ENCODE measurements at places on chromosomes 7 and 10.

- no peak for DNase-seq
Observed at GRCh38 chr7:4098169-4098568, 583.9 kb upstream of the FOXK1 start.

DNA sequence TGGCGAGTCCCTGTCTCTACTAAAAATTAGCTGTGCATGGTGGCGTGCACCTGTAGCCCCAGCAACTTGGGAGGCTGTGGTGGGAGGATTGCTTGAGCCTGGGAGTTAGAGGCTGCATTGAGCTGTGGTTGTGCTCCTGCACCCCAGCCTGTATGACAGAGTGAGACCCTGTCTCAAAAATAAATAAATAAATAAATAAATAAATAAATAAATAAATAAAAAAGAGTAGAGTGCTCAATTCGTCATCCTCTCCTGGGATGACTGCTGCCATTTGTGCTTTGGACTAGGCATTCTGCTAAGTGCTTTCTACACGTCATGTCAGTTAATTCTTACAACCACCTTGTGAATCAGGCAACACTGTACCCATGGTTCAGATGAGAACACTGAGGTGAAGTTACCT lies 130.6 kb downstream of the DOCK1 start:
- DNase-seq, result no peak

- DNase-seq, result no peak
Observed at GRCh38 chr7:123090456-123090855, 95.0 kb upstream of the TAS2R16 start.

DNA sequence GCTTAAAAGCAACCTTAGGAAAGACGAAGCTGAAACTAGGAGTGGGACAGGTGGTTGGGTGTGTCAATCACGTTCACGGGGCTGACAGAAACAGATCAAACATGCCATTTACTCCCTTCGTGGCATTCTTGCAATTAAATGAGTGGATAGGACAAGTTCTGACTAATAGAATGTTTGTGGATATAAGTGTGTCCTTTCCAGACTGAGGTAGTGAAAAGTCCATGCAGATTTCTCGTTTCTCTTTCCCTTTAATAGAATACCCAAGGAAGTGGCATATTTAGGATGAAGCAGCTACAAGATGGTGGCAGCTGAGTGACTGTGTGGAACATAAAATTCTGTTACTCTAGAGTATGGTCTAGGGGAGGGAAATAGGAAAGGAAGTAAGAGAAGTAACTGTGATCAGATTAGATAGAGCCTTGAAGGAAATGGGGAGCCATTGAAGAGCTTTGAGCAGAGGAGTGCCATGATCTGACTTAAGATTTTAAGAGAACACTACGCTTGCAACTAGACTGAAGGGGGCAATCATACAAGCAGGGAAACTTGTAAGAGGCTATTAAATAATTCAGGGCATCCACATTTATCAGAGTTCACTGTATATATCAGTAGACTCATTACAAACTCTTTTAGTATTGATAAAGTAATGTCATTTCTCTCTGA lies 46.3 kb upstream of the HYAL4 start:
- no peak for DNase-seq

DNA sequence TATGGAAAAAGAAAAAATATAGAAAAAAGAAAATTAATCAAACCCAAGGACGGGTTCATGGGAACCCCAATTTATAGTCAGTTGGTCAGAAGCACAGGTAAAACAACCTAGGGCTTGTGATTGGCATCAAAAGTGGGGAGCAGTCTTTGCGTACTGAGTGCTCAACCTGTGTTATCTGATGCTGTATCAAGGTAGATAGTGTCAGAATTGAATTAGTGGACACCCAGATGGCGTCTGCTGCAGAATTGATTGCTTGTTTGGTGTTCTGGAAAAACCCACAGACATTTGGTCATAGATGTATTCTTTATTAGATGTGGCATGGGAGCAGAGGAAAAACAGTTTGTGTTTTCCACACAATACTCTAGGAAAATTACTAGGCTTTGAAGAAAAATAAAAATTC lies 39.6 kb downstream of the NEUROG3 start:
- no peak for DNase-seq

DNA sequence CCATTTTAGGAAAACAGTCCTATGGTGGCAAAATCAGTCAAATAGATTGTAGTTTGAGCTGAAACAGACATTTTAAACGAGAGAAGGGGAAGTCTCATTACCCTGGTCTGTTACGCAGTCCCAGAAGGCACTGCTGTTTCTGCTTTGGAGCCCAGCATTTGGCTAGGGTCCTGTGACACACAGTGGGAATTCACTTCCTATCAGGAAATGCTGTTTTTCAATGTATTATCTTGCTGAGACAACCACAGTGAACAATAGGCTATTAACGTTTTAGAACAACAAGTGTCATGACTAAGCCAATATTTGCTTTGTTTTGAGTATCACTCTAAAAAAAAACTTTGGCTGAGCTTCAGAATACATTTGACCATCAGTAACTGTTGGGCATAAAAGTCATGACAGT lies 74.1 kb downstream of the ADD3 start:
- DNase-seq, result no peak

DNA sequence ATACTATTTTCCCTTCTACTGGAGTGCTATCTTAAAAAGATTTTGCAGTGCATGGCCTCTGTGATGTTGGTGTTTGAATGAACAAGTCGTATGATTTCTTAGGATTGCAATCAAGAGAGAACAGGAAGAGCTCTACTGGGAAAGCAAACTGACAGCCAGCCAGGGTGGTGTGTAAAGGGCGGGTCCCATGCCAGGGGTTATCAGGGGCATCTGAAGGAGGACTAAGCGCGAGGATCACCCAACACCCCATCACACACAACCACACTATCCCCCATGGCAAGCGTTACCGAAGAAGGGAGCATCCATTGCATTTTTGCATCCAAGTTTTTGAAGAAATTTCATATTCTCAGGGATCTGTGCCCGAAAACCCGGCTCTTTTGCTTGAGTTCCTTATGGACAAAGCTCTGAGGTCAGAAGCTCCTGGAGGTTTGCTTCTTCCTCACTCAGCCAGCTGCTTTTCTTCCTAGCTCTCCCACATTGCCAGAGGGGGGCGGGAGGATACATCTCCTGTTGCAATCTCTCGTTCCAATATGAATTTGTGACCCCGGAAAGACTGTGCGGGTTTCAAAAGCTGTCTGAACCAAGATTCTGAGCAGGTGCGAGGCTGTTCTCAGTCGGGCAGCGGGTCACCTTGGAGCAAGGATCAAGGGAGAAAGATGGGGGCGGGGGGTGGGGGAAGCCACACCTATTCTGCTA lies 5.2 kb downstream of the NEUROD6 start:
- no peak for DNase-seq

GRCh38 chr7:152336754-152337368 lies 98.9 kb downstream of the KMT2C start:
- DNase-seq, result peak; percentile 9

- DNase-seq, result no peak
Observed at GRCh38 chr7:63008366-63008765, 990.3 kb upstream of the ZNF722 start.

DNA sequence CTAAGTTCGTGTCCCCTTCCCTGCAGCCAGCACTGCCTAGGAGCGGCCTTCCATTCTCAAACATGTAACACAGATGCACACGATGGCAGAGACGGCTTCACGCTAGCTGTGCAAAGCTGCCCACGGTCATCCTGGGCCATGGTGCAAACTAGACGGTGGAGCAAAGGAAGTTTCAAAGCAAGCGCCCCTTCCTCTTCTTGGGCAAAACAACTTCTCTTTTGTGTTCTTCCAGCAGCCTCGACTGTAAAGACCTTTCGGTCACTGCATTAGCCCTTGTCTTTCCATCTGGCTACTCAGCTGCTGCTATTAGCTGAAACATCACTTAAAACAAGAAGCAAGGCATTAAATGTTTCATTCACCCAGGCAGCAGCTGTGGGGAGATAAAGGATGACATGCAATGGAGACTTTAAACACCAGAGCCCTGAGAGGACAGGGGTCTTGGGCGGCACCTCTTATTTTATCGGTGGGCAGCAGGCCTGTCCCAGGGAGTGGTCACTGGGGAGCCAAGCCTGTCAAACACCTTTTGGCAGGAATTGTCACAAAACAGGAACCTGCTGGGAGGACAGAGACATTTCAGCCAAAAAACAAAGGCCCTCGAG lies 214.8 kb downstream of the KLF6 start:
- no peak for DNase-seq

DNA sequence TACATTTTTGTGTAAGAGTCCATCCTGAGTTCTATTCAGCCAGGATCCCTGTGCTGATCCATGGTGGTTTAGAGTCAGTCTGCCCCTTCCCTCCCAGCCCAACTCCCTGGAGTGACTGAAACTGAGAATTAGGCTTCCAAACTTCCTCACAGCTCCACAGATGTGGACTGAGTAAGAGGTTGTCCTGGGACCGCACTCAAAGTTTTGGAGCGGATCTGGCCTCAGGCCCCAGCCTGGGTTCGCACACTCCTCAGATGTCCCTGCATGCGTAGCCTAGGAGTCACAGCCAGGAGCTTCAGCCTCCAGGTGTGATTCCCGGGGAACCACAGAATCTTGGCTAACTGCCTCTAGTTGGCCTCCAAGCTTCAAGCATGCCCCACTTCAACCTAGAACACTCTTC lies 218.1 kb downstream of the C7orf25 start:
- DNase-seq, result no peak

DNA sequence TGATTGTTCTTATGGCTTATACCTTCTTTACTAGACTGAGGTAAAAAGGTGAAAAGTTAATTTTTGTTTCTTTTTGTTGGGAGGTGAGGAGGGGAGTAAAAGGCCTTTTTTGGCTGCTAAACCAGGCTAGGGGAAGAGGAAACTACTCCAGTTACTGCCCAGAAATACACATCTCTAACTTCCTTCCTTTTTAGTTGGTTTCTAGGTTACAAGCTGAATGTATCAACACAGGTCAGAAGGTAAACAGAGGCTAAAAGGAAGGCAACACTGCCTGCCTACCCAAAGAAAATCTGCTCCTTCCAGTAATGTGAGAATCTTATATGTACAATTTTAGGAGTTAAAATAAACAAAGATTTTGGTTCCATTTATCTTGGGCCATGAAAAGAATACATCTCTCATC lies 140.4 kb downstream of the NRBF2 start:
- no peak for DNase-seq

GRCh38 chr10:48463318-48464003 lies 141.4 kb downstream of the ARHGAP22 start:
- no peak for DNase-seq

DNA sequence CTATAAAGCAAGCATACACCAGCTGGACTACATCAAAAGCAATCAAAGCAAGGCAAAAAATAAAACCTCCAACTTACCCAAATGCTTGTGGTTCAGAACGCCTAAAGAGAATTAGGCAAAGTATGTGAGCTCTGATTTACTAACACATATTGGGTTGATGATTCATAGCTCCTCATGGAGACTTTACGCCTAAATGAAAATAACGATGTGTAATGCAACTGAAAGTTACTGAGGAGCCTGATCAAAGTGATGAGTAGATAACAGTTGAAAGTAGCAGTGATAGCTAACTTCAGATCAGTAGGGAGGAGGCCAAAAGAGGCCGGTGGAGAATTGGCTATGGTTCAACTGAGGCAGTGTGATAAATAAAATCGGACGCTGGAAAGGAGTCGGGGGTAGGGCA lies 85.0 kb downstream of the MPP7 start:
- DNase-seq, result no peak

DNA sequence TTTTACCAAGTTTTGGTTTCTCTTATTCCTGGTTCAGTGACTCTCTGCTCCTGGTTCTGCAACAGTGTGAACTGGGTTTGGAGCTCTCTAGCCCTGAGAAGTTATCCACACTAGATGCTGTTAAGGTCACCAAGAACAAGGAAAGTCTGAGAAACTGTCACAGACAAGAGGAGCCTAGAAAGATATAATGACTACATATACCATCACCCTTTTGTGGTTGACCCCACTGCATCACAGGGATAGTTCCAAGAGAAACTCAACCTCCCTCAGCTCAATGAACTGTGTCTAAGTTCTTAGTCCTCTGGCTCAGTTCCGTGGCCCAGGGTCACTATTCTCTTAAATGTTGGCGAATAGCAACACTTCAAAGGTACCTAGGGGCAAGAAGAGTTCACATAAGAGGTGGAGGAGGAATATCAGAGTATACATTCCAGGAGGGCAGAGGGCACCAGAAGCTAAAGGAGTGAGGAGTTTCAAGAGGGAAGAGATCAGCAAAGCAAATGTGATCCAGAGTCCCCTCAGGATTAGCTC lies 171.5 kb downstream of the BUB3 start:
- no peak for DNase-seq

GRCh38 chr10:82463614-82464013 lies 588.6 kb downstream of the NRG3 start:
- DNase-seq, result no peak

- no peak for DNase-seq
Observed at GRCh38 chr7:17632384-17632783, 307.9 kb downstream of the SNX13 start.

DNA sequence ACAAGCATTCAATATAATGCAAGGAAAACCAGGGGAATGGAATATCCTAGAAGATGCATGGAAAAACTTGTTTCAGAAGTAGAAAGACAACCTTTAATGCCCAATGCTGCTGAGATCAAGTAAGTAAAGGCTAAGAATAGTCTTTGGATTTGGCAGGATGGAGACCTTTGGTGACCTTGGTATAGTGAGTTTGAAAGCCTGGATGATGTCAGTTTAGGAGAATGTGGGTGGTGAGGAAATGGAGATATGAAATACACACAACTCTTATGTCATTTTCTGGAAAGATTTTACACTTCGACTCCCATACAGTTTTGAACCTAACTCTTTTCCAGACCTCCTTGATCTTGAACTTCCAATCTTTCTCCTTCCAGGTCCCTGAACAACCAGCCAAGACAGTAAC lies 185.7 kb downstream of the TFEC start:
- no peak for DNase-seq

GRCh38 chr10:100847440-100847839 lies 65.3 kb upstream of the SLF2 start:
- DNase-seq, result no peak

- no peak for DNase-seq
Observed at GRCh38 chr7:82598958-82599357, 155.4 kb upstream of the CACNA2D1 start.

- no peak for DNase-seq
Observed at GRCh38 chr10:1571587-1572237, 165.6 kb downstream of the ADARB2 start.

DNA sequence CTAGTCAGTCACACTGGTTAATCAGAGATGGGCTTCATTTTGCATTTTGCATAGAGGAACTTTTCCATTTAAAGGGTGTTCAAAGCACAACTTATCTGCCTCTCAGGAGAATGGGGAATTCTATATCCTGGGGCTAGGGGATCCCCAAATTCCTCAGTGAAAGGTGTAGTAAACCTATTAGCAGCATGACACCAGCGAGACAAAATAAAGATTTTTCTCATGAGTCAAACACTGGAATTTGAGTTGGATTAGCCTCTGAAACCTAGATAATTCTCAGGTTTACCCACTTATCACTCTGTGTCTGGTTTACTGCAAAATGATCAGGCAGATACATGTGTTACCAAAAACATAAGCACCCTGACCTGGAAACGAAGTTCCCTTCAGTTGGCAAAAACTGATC lies 2.1 kb downstream of the AFAP1L2 start:
- DNase-seq, result no peak

Measured in NCI-H1417 treated with DMSO at 0.1 percent for 48 hours (cell line).